ENCODE measurements at places on chromosomes 3 and 15.

- no peak for DNase-seq
Observed at GRCh38 chr15:39445931-39446330, 134.9 kb upstream of the THBS1 start.

- no peak for DNase-seq
Observed at GRCh38 chr3:105040026-105040622, 326.6 kb upstream of the ALCAM start.

GRCh38 chr15:90572893-90573292, 43.2 kb downstream of the CRTC3 start:
- DNase-seq, result no peak

DNA sequence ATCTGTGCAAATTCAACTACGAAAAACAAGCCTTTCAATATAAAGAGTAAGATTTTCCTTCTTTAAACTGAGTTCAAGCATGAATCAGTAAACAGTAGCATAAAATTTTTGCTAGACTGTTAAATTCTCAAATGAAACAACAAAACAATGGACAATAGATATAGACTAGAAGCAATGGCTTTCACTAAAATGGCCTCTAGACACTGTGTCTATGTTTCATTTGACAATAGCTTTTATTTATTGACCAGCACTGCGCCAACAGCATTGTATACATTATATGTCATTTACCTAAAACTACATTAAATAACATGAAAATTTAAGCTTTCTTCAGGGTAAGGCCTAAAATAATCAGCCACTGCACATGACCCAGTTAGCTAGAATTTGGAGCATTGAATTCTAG, 148.5 kb downstream of the DUT start:
- no peak for DNase-seq

DNA sequence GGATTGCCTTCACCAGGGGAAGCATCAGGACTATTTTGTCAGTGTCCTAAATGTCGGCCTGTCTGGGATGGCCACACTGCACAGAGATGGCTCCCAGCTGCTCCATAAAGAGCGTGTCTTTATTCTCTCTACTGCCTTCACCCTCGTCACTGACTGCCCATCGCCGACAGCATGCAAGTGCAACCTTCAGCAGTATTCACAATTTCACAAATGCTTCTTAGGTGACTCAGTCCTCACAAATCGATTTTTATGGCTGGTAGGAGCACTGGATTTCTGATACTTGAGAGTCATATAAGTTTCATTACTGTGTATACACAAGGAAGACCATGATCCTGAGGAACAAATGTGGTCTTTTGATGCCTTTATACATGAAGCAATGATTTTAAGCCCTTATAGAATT, 1.1 kb upstream of the SSUH2 start:
- no peak for DNase-seq

GRCh38 chr3:14415501-14415900, 13.1 kb downstream of the SLC6A6 start:
- DNase-seq, result no peak

GRCh38 chr3:15152184-15152583, 53.2 kb upstream of the RBSN start:
- DNase-seq, result no peak

DNA sequence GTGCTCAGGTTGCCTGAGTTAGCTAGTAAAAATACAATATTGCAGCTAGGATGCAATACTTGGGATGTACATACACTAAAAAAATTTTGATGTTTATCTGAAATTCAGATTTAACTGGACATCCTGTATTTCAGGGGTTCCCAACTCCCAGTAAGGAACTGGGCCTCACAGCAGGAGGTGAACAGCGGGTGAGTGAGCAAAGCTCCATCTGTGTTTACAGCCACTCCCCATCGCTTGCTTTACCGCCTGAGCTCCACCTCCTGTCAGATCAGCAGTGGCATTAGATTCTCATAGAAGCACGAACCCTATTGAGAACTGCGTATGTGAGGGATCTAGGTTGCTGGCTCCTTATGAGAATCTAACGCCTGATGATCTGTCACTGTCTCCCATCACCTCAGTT, 285.1 kb upstream of the PROK2 start:
- no peak for DNase-seq

GRCh38 chr3:17972959-17973906, 230.8 kb upstream of the TBC1D5 start:
- DNase-seq, result no peak

GRCh38 chr3:72312339-72312738, 527.4 kb upstream of the PROK2 start:
- DNase-seq, result no peak

DNA sequence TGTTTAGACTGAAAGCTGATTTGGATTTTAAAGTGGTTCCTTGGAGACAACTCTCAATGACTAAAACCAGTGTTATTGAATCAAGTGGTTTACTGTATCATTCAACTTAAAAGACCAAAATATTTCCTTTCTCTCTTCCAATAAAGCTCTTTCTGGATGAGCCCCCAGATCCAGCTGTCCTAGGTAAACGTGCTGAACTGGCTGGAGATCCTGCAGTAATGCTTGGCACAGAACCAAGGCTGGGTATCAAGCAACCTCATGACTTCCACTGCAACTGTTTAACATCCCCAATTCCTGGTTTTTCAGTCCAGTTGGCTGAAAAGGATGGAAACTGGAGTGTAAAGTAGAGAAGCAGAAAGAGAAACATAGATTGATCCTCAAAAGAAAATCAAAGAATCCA, 28.9 kb downstream of the SEC22C start:
- no peak for DNase-seq

- no peak for DNase-seq
Observed at GRCh38 chr3:194009892-194010533, 125.9 kb upstream of the HES1 start.

- DNase-seq, result no peak
Observed at GRCh38 chr3:53633197-53633787, 138.9 kb downstream of the CACNA1D start.

DNA sequence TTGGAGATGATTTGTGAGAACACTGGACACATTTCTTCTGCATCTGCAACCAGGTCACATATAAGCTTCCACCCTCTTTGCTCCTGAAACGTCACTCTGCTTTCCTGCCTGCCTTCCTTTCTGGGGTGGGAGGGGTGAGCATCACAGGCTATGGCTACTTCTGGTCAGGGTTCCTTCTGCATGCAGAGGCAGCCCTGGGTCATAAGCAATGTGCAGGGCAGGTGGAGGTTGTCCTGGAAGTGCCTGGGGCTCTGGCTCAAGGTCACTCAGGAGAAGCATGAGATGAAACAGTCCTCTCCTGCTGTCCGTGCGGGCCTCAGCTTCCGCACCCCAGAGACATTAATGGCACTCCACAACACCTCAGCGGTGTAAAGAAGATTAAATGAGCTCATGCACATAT, 15.1 kb downstream of the SLC6A20 start:
- DNase-seq, result no peak

- DNase-seq, result no peak
Observed at GRCh38 chr3:174725303-174725702, 133.8 kb upstream of the NAALADL2 start.

DNA sequence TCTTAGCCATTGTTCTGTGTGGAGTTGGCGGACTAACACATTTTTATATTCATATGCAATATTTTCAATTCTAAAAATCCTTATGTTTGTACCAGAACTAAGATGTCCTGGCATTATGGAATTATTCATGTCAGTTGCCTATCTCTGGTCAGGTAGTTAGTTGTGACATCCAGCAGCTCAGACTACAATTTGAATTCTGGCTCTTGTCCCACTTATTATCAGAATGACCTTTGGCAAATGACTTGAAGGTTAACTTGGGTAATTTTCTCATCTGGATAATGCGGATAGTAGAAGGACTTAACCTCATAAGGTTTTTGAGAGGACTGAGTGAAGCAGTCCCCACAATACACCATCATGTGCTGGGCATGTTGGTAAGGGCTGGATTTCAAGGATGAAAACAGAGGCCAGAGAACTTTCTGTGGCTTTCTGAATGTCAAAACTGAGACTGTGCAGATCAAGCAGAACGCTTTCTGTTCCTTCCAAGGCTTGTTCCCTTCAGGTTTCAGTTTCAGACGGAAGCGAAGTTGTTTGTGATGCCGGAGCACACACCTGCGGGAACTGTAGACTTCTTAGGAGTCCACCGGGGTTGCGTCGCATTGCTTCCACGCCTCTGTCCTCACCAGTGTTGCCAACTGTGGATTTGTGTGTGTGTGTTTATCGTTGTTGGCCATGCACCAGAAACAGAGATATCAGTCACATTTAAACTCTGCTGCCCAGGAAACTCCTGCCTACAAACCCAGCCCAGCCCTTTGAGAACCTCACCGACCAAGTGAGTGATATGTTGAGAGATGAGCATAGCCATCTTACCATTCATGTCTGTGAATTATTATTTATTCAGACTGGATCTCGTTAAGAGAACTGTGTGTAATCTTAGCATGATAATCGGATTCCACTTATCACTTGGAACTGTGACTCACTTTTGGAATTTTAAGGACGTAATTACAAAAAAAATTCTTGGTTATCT, 76.0 kb downstream of the PTPRG start:
- no peak for DNase-seq
